ENCODE measurements at places on chromosomes 6 and 20. TPM values are rescaled to one million over a fixed set of nuclear protein-coding genes. Genes with fewer than 3 reads are reported as not detected.

- H3K27ac ChIP-seq, result no peak overlapping the region
- H3K4me3 ChIP-seq, result no peak overlapping the region
- H3K4me1 ChIP-seq, result peaks cover 7% of the 10 kb centered on the region
- H3K36me3 ChIP-seq, result peaks cover 10% of the 10 kb centered on the region
- no peak for DNase-seq
- H3K27me3 ChIP-seq, result peaks cover 5% of the 10 kb centered on the region
These were observed 13.5 kb downstream of the ZC2HC1B start for GRCh38 chr6:143877584-143878271.

GRCh38 chr20:63280371-63280770 is 7.8 kb downstream of the ARFGAP1 start:
- peaks cover 2% of the 10 kb centered on the region for H3K4me1 ChIP-seq
- no peak overlapping the region for H3K4me3 ChIP-seq
- H3K36me3 ChIP-seq, result peaks cover 3% of the 10 kb centered on the region
- no peak for DNase-seq
- H3K27ac ChIP-seq, result no peak overlapping the region

- no peak overlapping the region for H3K4me3 ChIP-seq
- no peak for DNase-seq
- H3K4me1 ChIP-seq, result no peaks in the 10 kb centered on the region
These were observed 580.8 kb downstream of the BMP2 start for GRCh38 chr20:7348253-7348652.

DNA sequence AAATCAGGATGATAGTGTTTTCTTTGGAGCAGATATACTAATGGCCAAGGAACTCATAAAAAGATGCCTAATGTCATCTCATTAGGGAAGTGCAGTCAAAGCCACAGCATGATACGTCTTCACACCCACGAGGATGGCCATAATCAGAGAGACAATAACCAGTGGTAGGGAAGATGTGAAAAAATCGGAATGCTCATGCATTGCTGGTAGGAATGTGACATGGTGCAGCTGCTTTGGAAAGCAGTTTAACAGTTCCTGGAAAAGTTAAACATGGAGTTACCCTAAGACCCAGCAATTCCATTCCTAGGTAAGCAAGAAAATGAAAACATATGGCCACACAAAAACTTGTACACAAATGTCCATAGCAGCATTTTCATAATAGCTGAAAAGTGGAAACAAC is 29.9 kb downstream of the BCAS1 start:
- H3K4me3 ChIP-seq, result no peak overlapping the region
- H3K36me3 ChIP-seq, result no peaks in the 10 kb centered on the region
- no peak for DNase-seq
- no peaks in the 10 kb centered on the region for H3K27me3 ChIP-seq
- no peak overlapping the region for H3K27ac ChIP-seq

GRCh38 chr20:33744773-33745385 is 13.1 kb downstream of the ZNF341 start:
- no peaks in the 10 kb centered on the region for H3K27me3 ChIP-seq
- peaks cover 8% of the 10 kb centered on the region for H3K4me1 ChIP-seq
- H3K4me3 ChIP-seq, result no peak overlapping the region
- DNase-seq, result no peak

GRCh38 chr20:23193801-23194384 is 107.8 kb upstream of the CD93 start:
- H3K27ac ChIP-seq, result no peak overlapping the region
- DNase-seq, result no peak
- peaks cover 9% of the 10 kb centered on the region for H3K27me3 ChIP-seq
- H3K36me3 ChIP-seq, result no peaks in the 10 kb centered on the region

TREM1 gene
- total RNA-seq, result not detected

CLPSL1 gene
- not detected for total RNA-seq
